ENCODE measurements at places on chromosomes 13 and 19.

- DNase-seq: no peak
Measured at GRCh38 chr13:37065890-37066526, 6.5 kb upstream of the SUPT20H start.

- no peak for DNase-seq
Measured at GRCh38 chr13:100442095-100442832, 146.3 kb downstream of the GGACT start.

GRCh38 chr19:48310227-48310626, 15.1 kb upstream of the EMP3 start:
- DNase-seq: no peak

DNA sequence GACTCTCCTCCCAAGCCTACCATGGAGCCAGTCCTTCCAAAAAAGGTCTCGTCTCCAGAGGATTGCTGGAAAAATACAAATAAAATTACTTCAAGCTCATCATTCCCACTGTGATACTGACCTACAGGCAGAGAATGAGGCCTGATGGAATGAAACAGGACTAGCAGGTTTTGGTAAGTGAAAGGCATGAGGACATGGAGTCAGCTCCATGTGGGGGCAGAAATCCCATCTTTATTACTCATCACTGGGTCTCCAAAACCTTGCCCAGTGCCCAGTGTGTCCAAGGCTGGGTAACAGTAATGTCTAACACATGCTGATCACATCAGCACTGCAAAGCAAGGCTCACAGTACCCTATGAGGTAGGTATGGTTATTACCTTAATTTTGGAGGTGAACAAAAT, 235.4 kb downstream of the DNAJC15 start:
- no peak for DNase-seq

DNA sequence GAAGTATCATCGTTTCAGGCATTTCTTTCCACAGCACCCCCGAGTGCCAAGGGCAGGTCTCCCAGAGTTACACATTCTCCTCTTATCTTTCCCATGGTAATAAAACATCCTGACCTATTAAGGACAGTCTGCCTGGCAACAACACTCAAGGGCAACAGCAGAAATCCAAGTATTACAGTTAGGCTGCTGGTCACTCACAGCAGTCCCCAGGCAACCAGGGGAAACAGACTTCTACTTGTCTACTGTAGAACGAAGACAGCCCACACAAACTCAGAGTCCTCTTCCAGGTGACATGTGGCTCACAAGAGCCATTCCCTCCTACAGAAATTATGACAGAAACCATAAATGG, 24.3 kb downstream of the RCBTB1 start:
- no peak for DNase-seq

DNA sequence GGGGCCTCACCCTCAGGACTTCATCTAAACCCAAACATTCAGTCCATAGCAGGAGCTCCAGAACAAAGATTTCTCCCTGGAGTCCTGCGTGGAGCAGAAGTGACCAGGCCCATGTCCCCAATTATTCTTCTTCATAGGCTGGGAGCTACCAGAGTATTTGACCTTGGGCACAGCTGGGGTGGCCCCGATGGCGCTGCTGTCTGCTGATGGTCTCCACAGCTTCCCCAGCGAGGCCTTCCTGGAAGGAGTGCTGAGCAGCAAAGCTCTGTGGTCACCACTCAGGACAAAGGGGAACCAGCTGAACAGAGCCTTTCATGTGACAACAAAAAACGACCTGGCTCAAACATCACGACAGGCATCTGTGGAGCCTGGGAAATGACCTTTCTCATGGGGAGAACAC, 62.7 kb upstream of the ARGLU1 start:
- no peak for DNase-seq

GRCh38 chr19:8393871-8394250, 3.7 kb downstream of the RAB11B start:
- no peak for DNase-seq

GRCh38 chr19:4980067-4980466, 11.2 kb downstream of the KDM4B start:
- DNase-seq: no peak

DNA sequence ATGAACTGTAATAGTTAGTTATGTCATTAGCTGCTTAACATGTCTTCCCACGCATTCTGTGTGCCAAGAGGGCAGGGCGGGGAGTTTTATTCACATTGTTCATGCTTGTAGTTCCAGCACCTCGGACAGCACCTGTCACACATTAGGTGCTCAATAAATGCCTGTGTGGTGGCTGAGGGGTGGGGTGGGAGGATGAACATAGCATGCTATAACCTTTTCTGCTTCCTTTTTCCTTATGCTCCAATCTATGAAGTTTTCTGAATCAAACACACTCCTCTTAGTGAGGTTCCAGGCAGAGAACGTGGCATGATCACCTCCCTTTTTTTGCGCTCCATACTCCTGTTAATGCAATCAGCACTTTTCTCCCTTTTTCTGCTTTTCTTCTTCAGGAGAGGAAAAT, 15.8 kb upstream of the PTPRS start:
- no peak for DNase-seq

DNA sequence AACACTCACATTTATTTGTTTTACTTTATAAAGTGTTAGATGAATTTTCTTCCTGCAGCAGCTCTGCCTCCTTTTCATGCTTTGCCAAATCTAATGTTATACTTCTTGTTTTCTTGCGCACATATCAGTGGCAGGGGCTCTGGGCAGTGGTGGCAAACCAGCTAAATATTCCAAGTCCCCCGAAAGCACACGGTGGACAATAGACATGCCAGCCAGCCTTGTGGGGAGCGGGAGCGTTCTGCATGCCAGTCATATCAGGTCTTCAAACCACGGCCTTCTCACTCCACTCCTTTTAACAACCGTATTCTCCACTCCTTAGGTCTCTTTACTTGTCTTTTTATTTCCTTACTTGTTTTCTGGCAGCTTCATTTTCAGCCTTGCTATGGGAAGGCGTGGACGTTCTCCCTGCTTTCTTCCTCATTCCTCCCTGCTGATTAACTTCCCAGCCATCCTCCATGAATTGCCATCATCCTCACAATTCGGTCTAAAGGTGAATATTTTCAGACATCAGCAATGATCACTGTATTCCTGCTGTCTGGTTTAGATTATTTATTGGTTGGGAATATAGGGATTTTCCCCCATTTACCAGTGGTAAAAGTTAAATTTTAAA, 77.1 kb upstream of the WASF3 start:
- DNase-seq: no peak

- DNase-seq: no peak
Measured at GRCh38 chr13:38766799-38767198, 79.9 kb downstream of the FREM2 start.

GRCh38 chr13:48653472-48653939, at the start of gene CYSLTR2:
Gene CYSLTR2, plus strand, starts transcription at chr13:48653929. Its CDS starts 52,889 bp downstream, at chr13:48706818.
- peak; percentile 91 for DNase-seq

GRCh38 chr19:46469541-46470185, 1.7 kb downstream of the PNMA8A start:
- no peak for DNase-seq

DNA sequence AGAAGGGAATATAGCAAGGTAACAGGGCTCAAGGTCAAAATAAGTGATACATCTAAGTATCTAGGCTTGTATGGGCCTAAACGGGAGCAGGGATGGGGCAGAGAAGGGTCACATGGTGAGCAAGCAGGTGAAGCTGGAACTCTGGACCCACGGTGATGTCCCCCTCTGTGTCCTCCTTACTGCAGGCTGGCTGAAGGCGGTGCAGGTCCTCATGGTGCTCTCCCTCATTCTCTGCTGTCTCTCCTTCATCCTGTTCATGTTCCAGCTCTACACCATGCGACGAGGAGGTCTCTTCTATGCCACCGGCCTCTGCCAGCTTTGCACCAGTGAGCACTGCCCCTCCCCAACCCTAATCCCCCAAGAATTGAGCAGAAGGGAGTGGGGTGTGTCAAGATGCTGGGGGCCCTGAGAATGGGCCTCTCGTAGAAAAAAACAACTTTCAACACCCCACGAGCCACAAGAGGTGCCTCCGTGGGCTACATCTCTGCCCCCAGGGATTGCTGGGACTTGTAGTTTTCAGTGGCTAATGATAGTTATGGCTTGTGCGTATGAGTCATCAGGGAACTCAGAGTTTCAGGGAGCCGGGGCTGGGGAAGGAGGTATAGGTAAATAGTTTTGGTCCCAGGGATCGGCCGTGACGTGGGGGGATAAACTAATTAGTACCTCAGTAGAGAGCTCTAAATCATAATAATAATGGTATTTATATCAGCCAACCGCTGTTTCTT, 4.0 kb downstream of the EMP3 start:
- DNase-seq: peak; percentile 69

DNA sequence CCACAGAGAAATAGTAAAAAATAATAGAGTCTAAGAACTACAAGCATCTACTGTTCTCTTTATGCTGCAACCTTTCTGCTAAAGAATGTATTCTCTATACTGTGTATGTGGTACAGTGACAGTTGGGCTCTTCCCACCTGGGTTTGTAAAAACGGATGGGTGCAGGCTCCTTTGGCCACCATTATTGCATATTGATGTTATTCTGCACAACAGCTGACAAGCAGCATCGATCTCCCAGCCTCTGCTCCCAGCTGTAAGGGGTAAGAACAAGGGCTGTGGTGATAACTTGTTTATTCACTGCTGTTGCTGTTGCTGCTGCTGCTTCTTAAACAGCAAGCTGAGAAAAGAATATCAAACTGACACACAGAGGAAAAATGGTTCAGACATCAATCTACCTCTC, 56.1 kb downstream of the KCNRG start:
- DNase-seq: no peak

GRCh38 chr19:511101-511851, 4.0 kb downstream of the TPGS1 start:
- peak; percentile 93 for DNase-seq

DNA sequence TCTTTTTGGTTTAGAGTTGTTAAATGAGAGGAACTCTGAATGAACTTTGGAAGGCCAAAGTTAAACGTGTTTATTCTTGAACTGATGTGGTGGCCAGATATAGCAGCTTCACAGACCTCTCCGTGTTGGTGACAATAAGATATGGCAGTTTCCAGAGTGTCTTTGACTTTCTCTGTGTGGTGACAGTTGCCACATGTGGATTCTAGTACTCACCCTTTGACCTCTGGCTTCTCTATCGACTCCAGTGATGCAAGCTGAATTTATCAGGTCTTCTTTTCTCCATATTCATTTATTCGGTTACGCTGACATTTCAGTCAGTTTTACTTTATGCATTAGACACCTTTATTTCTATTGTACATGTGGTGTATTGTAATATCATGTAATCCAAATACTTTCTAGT, 1469.5 kb downstream of the SLITRK1 start:
- no peak for DNase-seq

GRCh38 chr13:110884517-110884916, 30.4 kb downstream of the ANKRD10 start:
- DNase-seq: no peak

DNA sequence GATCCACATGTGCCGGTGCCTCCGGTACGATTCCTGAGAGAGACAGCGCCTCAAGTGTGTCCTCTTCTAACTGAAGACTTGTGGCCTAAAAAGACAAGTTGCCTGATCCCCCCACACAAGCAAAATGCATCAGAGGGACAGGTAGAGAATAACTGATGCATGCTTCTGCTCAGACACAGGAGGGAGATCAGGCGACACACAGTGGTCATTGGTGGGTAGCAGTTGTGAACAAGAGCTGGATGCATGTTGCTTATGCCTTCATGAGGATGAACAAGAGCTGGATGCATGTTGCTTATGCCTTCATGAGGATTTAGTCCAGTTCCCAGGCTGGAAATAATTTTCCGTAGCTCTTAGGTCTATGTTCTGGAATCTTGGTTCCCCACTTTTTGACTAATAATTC, 505.6 kb downstream of the MYO16 start:
- DNase-seq: no peak

DNA sequence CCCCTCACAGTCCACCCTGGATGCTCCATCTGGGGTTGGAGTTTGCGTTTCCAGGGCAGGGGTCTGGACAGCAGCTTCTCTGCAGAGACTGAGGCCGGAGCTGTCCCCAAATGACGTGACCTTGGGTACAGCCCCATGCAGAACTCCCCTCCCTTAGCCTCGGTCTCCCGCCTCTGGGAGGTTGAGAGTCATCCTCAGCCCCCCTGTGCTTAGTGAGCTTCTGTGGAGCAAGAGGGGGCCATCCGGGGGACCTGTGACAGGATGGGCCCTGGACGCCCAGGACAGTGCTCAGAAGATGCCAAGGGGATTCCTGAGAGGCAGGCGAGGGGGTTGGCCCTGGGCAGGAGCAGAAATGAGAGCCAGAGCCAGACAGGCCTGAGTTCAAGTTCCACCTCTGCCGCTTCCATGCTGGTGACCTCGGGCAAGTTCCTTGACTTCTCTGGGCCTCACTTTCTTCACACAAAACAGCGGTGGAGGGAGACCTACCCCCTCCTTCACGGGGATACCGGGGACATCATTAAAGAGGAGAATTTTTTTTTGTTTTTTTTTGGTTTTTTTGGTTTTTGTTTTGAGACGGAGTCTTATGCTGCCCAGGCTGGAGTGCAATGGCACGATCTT, 20.3 kb downstream of the SMIM24 start:
- no peak for DNase-seq

GRCh38 chr19:13712767-13713201, 51.5 kb upstream of the MRI1 start:
- no peak for DNase-seq

GRCh38 chr13:30751183-30751933, 16.0 kb downstream of the ALOX5AP start:
- no peak for DNase-seq

DNA sequence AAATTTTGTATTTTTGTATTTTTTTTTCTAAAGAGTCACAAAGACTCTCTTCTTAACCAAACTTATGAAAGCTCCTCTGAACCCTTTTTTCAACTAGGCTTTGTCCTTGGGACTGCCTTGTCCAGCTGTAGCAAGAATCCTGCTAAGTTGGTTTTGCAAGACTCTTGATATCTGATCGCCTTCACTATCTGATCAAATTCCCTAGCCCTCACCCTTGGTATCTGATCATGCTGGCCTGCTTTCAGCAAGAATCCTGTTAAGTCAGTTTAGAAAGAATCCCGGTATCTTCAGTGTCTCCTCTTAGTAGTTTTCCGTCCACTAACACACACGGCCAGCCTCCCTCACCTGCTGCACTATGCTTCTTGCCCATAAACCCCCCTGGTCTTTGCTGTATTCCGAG, 1.9 kb upstream of the SIGLEC5 start:
- DNase-seq: no peak

GRCh38 chr13:113595131-113595530, 10.6 kb downstream of the TFDP1 start:
- DNase-seq: no peak

DNA sequence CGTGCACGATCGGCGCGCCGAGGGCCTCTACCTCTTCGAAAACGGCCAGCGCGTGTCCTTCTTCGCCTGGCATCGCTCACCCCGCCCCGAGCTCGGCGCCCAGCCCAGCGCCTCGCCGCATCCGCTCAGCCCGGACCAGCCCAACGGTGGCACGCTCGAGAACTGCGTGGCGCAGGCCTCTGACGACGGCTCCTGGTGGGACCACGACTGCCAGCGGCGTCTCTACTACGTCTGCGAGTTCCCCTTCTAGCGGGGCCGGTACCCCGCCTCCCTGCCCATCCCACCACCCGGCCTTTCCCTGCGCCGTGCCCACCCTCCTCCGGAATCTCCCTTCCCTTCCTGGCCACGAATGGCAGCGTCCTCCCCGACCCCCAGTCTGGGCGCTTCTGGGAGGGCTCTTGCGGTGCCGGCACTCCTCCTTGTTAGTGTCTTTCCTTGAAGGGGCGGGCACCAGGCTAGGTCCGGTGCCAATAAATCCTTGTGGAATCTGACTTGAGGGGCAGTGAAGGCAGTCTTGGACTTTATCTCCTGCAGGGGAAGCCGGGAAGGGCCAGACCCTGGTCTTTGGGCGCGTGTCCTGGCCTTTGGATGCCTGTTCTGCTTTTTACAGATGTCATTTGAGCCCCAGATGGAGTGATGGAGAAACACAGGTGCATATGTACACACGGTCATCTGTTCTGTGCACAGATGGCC, 2.2 kb downstream of the CLEC11A start:
- DNase-seq: no peak

Measured in CD4-positive, alpha-beta T cell treated with Interleukin-17A for 1 hour (primary cell).